ENCODE measurements at places on chromosomes 5 and 9.

- DNase-seq, result no peak
Observed at GRCh38 chr5:138064526-138064925, 19.3 kb upstream of the WNT8A start.

DNA sequence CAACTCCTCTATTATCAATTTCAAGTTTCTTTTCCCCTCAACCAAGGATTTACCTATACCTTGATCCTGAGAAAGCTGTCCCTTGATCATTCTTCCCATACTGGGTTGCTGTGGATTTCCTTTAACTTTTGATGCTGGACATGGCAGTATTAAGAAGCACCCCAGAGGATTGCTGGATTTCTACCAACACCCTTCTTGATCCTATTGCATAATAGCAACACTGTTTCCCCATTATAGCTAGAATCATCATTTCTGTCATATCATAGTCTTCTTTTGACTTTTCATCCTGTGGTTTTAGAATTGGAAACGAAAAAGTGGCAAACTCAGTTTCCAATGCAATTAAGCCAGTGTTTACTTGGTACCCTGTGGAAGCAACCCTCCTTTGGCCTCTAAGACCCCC, 154.9 kb downstream of the ARRDC3 start:
- DNase-seq, result no peak

DNA sequence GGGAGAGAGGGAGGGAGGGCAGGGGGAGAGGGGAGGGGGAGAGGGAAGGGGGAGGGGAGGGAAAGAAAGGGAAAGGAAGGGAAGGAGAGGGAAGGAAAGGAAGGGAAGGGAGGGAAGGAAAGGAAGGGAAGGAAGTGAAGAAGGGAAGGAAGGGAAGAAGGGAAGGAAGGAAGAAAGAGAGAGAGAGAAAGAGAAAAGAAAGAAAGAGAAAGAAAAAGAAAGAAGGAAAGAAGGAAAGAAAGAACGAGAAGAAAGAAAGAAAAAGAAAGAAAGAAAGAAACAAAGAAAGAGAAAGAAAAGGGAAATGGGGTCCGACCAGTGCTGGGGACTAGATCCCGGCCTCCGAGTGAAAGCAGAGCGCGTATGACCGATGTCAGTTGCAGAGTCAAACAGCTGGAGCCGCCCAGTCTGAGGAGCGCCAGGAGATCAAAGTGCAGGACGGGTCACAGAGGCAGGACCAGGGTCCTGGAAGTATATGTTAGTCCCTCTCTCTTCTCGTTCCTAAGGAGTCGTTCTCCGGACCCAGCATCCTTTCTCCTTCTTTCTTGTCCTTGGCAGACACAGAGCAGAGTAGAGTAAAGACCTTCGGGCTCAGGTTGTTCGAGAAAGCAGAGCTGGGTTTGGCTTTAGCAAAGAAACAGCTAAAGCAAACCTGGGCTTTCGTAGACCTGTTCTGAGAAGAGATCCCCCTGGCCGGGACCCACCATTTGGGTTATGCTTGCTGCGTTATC, 305.4 kb upstream of the MSX2 start:
- no peak for DNase-seq

DNA sequence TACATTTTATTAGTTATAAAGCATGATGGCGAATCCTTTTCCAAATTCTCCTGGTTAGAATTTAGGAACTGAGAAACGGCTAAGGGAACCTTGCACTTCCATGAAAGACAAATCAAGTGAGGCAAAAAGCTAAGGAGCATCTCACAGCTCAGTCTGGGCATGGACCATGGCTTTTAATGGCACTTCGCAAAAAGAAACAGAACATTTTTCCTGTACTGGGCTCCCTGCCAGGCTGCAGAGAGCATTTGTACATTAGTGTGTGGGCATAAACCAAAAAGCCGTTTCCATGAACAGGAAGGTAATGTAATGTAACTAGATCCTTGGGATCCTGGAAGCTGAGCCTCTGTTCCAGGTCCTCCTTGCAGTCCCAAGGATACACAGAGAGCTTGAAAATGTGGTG, 354.2 kb downstream of the MRPS30 start:
- DNase-seq, result no peak

- peak; percentile 52 for DNase-seq
Observed at GRCh38 chr5:142143878-142144277, 35.3 kb downstream of the NDFIP1 start.

GRCh38 chr9:98796364-98797101, at the start of gene ANKS6:
ANKS6 (minus strand) TSS chr9:98796555; CDS start chr9:98796491, 64 bp downstream.
- peak; percentile 89 for DNase-seq

- no peak for DNase-seq
Observed at GRCh38 chr5:1443171-1443570, 2.1 kb downstream of the SLC6A3 start.

DNA sequence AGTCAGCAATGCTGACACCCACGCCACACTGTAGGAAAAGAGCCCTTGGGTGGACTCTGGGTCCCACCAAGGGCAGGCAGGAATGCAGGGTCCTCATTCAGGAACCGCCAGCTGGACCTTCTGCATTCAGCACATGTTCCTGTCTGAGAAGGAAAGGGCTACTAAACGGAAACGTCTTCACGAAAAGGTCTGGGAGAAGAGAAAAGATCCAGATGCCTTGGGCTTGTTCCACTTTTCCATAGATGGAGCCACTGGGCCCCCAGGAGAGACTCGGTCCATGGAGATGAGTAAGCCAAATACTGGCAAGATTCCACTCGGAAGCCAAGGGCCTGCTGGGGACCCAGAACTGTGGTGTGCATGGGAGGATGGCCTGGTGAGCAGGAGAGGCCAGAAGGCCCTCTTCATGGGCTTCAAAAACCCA, 38.4 kb downstream of the LHFPL2 start:
- no peak for DNase-seq

DNA sequence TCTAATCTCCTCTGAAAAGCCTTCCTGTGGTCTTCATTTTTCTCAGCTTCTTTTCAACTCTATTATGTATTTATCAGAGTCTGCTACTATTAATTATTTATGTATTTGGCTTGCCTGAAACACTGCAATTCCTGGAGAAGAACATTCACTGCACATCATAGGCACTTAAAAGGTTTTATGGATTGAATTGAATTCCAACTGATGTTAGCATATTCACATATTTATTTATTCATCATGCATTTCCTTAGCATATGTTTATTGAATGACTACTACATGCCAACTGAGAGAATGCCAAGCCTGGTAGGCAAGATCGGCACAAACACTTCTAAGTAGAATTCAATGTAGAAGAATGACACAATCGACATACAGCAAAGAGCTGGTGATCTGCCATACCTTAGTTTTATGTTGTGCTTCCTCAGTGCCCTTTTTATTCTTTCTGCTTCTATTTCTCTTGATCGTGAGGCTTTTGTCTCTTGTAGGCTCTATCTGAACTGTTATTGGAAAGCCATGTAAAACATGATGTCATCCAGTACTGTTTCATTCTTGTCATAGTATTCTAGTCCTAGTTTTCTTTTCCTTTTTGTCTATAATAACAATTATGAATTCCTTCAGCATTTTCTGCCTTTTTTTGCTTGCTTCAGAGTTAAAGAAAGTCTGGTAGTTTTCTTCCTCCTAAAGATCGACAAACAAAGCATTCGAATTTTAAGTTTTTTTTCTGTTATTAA, 454.2 kb downstream of the TLE4 start:
- no peak for DNase-seq

- no peak for DNase-seq
Observed at GRCh38 chr9:119998614-119999013, 581.4 kb downstream of the CDK5RAP2 start.

- no peak for DNase-seq
Observed at GRCh38 chr5:19920761-19921160, 67.2 kb downstream of the CDH18 start.

GRCh38 chr5:83388608-83389007, 82.9 kb upstream of the VCAN start:
- DNase-seq, result no peak

- DNase-seq, result no peak
Observed at GRCh38 chr5:144121577-144121976, 48.9 kb downstream of the YIPF5 start.

GRCh38 chr5:109575506-109575905, 114.2 kb upstream of the MAN2A1 start:
- no peak for DNase-seq

GRCh38 chr9:104068546-104068945, 25.6 kb upstream of the SMC2 start:
- DNase-seq, result no peak

GRCh38 chr9:129381481-129381957, 203.5 kb upstream of the IER5L start:
- no peak for DNase-seq

GRCh38 chr9:103941104-103941503, 153.0 kb upstream of the SMC2 start:
- no peak for DNase-seq

DNA sequence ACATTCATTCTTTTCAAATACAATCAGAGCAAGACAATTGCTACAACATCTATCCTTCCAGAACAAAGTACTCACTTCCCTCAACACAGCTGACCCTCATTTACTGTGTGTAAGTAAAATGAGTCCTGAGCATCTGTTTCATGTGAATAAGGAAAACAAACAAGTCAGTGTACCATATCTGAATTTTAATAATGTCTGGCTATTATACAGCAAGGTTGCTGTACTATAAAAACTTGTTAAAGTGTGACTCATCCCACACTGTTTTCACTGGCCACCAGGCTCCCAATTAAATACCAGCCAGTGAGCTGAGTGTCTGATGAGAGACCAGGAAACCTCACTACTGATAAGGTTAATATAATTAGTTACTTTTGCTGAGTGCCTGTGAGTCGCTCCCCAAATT, 339.8 kb downstream of the AGTPBP1 start:
- DNase-seq, result no peak

DNA sequence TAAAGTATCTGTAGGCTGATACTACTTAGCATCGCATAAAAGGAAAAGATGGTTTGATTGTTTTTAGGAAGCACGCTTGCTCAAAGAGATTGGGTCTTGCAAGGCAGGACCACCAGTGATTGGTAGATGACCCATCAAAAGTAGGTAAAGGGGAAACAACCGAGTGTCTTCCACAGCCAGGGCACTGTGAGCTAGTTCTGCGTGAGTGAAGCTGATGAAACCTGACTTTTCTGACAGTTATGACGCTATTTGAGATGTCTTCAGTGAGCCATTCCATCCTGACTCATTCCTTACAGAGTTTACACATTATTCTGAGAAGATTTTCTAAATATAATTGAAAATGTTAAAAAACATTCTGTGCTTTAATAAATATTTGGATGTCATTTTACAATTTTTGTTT, 49.7 kb downstream of the BASP1 start:
- no peak for DNase-seq

GRCh38 chr5:150500328-150500841, 7.5 kb upstream of the NDST1 start:
- DNase-seq, result no peak

DNA sequence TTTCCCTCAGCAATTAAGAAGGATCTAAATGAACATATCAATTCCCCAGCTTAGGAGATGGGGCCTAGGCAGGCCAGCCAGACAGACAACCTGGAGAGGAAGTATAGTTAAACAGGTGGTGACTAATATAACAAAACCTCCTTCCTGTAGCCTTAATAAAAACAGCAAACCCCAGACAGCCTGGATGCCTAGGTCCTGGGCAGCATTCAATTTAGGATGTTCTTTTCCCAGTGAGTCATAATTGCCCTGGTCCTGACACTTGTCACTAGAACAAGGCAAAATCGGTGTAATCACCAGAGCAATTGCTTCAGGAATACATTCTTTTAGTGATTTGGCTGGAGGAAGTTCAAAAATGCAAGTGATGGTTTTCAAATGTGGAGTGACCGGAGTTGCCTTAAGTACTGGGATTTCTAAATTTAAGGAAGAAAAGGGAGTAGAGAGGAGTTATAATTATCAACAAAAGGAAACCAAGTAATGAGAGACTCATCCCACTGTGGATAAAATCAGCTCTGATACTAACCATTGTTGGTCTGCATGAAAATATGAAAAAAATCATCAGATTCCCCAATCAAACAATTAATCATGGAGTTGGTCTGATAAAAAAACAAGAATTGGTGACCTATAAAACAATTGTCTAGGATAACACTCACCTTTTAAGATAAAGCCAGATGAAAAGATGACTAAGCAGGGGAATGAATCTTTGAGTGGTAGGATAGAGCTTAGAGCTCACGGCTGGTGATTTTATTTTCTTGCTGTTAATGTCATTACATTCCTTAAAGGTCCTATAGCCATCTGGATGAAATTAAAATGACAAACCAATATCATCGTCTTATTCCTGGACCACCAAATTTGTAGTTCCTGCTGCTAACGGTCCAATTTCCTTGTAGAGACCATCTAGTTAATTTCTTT, 39.0 kb upstream of the TARS1 start:
- DNase-seq, result no peak

DNA sequence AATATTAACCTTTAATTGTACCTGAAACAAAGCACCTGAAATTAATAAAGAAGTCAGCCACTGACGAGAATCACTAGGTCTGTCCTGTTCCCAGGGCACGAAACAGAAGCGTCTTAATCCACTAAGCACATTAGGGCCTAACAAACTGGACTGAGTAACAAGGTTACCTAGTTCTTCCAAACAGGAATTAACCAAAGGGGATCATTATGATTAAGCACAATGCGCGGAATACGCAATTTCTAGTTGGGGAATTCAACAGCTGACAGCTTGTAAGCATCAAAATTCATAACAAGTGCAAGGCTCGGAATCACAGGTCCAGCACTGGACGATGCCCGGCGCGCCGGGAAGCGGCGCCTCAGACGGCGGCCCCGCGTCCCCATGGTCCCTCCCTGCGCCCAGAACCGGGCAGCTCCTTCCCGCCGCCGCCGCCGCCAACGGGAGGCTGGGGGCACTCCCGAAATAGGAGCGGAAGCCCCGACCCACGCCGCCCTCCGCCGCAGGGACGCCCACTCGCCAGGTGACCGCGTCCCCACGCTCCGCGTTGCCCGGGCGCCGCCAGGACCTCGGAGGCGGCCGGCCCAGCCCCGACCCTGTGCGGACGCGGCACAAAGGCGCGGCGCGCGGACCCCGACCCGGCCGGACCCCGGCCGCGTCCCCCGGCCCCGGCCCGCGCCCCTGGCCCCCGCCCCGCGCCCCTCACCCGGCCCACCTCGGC, 898 bp downstream of the CAMSAP1 start:
- no peak for DNase-seq

DNA sequence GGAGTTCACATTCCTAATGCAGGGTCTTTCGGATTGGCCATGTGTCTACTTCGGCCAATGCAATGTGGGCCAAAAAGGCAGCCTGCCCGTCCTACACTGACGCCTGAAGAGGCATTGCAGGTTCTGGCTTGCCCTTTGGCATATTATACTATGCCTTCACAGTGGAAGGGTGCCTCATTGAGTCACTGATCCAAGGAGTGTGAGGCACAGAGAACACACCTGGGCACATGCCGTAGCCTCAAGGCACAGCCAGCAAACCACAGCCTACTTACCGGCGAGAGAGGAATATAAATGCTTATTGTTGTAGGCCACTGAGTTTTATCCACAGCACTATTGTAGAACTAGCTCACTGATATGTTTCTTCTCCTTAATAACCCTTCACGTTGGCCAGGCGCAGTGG, 409.6 kb downstream of the GADD45G start:
- DNase-seq, result no peak

- DNase-seq, result no peak
Observed at GRCh38 chr5:175690586-175690985, 32.7 kb downstream of the HRH2 start.

Measured in CD4-positive, alpha-beta T cell treated with Interleukin-12 subunit alpha and Interleukin-12 subunit beta, for 1 hour (primary cell).